ENCODE measurements at places on chromosomes 1 and 21. TPM values are rescaled to one million over a fixed set of nuclear protein-coding genes. Genes with fewer than 3 reads are reported as not detected.

DNA sequence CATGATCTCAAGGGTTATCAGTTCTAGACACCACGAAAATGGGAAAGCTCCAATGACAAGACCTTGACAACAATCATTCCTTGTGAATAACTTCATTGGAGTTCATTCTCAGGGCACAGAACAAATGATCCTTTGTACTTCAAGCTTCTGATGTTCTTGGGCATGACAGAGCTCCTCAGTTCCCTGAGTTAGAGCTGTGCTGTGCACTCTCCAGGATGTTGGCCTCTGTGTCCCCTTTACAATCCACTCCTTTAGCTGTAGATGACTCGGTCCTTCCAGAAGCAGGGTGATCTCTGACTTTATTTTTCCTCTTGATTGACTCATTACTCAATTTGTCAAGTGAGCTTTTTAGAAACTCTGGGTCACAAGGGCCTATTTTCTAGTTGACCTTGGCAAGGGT lies 3.9 kb upstream of the FAM78B start:
- DNase-seq = no peak

GRCh38 chr1:109994654-109995053 lies 10.1 kb downstream of the AHCYL1 start:
- DNase-seq = no peak

DNA sequence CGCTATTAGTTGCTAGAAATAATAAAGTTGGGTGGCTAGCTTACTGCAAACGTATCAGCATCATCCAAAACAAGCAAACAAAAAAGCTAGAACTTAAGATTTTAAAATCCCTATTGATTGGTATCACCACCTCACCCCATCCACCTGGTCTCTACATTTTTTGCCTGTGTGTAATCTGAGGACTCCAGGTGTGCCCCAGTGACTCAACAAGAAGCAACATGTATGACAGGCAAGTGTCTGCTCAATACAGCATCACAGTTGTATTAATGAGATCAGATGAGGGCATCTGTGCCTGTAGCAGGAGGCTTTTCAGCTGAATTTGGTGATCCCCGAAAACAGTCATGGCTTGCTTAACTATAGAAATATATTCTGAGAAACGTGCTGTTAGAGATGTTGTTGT lies 14.6 kb upstream of the PAPPA2 start:
- no peak for DNase-seq

DNA sequence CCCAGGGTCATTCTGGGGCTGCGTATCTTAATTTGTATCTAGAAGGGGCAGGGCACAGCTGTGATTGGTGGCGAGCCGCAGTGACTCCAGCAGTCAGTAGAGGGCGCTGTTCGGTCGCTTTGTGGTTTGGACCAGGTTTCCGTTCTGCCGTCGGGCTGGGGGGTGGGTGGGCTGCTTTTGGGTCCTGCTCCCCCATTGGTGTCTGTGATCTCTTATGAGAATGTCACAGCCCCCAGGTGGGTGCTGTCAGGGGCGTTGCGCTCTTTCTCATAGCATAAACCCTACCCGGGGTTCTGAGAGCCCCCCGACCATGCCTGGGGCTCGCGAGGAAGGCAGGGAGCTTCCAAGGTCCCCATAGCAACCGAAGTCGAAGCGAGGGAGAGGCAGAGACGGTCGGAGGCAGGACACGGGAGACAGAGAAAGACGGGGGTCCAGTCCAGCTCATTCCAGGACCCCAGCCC lies 5.4 kb downstream of the TFF3 start:
- peak; percentile 61 for DNase-seq

DNA sequence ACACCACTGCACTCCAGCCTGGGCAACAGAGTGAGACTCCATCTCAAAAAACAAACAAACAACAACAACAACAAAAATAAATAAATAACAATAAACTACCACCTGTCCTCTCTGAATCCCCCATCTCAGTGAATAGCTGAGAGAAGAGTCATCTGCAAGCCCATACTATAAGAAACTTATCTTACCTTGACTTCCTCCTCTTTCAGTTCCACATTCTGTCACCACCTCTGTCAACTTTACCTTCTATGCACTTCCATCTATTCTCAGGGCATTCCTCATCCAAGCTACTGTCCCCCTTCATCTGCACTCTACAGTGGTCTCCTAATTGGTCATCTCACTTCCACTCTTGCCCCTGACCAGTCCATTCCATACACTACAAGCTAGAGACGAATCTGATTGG lies 58.1 kb downstream of the KIAA0040 start:
- DNase-seq = no peak

DNA sequence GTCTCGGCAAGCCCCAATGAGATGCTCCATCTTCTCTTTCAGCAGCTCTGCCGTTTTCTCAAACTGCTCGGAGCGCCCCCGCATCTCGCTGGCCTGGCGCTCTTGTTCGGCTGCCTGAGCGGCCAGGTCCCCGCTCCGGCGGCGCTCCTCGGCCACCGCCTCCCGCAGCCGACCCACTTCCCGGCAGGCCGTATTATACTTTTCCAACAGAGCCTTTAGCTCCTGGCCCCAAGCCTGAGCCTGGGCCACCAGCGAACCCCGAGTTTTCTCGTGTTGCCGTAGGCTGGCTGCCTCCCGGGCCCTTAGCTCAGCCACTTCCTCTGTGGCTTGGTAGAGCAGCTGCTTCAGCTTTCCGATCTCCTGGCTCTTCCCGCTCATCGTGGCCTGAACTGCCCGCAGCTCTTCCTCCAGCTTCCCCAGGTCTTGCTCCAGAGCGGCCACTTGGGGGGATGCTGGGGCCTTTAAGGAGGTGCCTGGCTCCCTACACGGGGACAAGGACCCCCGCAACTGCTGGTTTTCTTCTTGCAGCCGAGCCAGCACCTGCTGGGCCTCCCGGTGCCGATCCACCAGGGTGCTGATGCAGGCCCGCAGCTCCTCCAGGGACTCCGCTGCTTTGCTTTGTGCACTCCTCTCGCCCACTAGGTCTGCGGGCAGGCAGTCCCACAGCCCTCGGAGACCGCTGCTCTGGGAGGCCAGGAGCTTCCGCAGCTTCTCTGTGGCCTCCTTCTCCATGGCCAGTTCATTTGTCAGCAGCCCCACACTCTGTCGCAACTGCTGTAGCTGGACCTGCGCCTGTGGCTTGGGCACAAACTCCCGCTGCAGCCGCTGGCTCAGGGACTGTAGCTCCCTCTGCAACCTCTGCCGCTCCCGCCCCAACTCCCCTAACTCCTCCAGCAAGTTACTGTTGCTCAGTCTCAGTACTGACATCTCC lies 13.4 kb upstream of the PIAS3 start:
- peak; percentile 25 for DNase-seq

DNA sequence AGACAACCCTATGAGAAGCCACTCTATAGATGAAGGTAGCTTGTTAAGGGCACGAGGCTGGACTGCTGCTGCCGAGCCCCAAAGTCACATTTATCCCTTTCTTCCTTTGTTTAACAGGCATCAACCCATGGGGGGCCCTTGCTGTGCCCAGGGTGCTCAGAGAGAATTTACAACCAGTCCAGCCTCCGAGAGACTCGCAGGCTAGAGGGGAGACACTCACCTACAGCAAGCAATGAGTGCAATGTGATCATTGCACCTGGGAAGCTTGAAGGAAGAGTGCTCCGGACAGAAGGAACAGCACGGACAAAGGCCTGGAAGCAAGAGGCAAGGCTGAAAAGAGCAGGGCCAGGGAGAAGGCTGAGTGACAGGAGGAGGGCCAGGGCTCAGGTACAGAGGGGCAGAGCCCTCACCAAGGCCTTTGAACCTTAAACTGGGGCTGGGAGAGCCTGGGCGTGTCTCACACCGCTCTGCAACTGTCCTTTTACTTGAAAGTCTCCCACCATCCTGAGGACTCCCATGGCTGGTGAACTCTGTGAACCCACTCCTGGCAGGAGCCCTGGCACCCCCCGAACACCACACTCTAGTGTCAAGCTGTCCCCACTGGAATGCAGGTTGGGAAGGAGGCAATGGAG lies 27.3 kb downstream of the DMRTB1 start:
- no peak for DNase-seq

GRCh38 chr1:232511172-232511571 lies 118.8 kb downstream of the SIPA1L2 start:
- DNase-seq = no peak

- DNase-seq = no peak
Observed at GRCh38 chr1:113579256-113580018, 179.8 kb downstream of the PHTF1 start.

DNA sequence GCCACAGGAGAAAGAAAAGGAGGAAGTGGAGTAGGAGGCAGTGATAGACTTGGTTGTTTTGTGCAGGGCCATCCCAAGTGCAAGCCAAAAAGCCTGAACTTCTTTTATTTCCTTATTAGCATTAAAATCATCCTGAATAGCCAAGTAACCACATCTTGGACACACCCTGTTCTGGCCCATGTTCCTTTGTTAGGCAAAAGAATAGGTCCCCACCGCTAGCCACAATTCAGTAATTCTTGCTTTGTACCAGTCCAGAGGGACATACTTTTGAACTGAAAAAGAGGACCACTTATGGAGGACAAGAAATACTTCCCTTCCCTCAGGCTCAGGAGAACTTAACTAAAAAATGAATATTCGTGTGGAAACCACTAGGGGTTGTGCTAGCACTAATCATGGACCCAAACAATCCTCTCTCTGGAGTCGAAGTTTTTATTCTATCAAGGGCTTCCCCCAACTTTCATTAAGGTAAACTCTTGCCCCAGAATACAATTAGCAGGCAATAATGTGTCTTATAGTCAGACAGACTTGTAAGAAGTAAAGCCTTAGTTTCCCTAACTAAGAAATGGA lies 19.4 kb downstream of the TNFSF4 start:
- DNase-seq = no peak

GRCh38 chr21:42189860-42190485 lies 29.0 kb upstream of the ABCG1 start:
- DNase-seq = peak; percentile 47

- no peak for DNase-seq
Observed at GRCh38 chr21:39104911-39105310, 78.3 kb downstream of the PSMG1 start.

- DNase-seq = no peak
Observed at GRCh38 chr1:33966346-33967141, 102.7 kb downstream of the HMGB4 start.

GRCh38 chr1:25772692-25773245 lies 27.2 kb upstream of the SELENON start:
- DNase-seq = no peak

GRCh38 chr1:18256282-18257235 lies 149.0 kb downstream of the IGSF21 start:
- DNase-seq = no peak

- DNase-seq = no peak
Observed at GRCh38 chr21:16588433-16588860, 858.7 kb downstream of the USP25 start.

DNA sequence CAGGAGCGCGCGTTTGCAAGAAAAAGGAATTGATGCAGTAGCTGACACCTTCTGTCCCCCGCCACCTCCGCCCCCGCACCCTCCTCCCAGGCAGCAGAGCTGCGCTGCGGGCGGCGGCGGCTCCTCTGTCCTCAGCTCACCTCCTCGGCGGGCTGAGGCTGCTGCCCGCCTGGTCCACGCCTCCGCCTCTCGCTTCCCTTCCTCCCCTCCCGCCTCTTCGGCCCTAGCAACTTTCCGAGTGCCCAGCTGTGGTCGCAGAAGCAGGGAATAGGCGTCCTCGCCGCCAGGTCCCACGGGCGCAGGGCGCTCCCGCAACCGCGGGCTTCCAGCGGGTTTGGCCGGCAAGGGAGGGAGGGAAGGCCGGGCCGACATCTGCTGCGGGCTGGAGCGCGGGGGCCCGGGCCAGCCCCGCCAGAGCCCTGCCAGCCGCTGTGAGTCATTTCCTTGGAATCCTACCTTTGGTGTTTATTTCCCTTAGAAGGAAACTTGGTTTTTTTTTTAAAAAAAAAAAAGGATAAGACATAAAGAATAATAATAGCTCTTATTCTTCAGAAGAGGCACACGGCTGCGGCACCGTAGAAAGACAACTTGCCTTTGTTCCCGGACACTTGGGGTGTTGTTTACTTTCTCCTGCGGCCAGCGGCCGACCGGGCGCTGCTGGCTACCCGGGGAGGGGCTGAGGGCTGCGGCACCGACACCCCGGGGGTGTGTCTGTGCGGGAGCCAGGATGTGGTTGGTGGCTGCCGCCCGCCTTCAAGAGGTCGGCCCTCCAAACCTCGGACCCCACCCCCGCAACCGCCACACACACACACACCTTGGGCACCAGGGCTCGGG lies 1.1 kb downstream of the SERTAD4 start:
- DNase-seq = peak; percentile 11

DNA sequence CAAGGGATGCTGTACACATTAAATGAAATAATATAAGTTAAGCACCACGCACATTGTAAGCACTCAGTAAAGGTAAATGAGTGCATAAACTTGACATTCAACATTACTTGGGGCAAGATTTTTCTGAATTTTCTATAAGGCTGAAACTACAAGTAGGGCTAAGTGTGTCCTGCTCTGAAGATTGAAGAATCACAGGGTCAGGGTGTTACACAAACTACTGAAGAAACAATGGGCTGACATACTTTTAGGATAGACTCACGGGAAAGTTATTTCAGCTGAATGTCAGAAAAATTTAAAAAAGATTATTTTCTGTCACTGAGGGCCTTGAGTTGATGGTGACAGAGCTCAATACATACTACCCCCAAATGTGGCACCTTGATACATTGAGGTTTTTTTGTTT lies 644.2 kb upstream of the PLXNA2 start:
- no peak for DNase-seq

GRCh38 chr1:36557041-36558000 lies 74.6 kb upstream of the CSF3R start:
- DNase-seq = no peak

- no peak for DNase-seq
Observed at GRCh38 chr1:65311760-65312159, 2.4 kb downstream of the DNAJC6 start.

DNA sequence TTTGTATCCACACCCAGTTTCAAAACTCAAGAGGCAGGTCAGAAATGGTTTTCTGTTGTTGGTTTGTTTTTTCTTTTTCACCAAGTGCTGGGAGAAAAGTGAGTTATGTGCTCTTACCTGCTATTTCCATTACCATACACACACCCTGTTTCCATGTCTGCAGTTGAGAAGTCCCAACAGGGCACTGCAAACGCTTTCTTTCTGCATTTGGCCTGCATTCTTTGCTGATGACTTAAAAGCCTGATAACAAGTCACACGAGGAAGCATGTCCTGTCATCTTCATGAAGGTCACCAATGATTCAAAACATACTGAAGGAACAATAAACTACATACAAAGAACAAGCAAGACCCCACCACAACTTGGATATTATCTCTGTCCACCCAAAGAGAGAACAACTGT lies 24.8 kb upstream of the KCNE1 start:
- DNase-seq = no peak

GRCh38 chr1:156852418-156852874 lies 6.5 kb downstream of the INSRR start:
- DNase-seq = no peak

- no peak for DNase-seq
Observed at GRCh38 chr1:184536246-184536985, 149.6 kb downstream of the C1orf21 start.

SLC5A3 gene
- total RNA-seq = 17.9 TPM

PRKAA2 gene
- total RNA-seq = not detected

FAM78B gene
- total RNA-seq = not detected

LCE1E gene
- not detected for total RNA-seq

CELF3 gene
- total RNA-seq = not detected

AGT gene
- total RNA-seq = not detected

NUP210L gene
- 0.13 TPM for total RNA-seq

YTHDF2 gene
- 98.3 TPM for total RNA-seq

GPN2 gene
- total RNA-seq = 42.6 TPM

OR6F1 gene
- total RNA-seq = not detected

DENND2C gene
- 6.7 TPM for total RNA-seq

RCSD1 gene
- 130 TPM for total RNA-seq

HSD3B1 gene
- not detected for total RNA-seq

MIXL1 gene
- not detected for total RNA-seq
